Globus pallidus (tissue), 1 donor: ENCODE measurements at places on chromosomes 4 and X.

- DNase-seq, result no peak
Measured at GRCh38 chrX:914206-914605, 283.6 kb downstream of the SHOX start.

DNA sequence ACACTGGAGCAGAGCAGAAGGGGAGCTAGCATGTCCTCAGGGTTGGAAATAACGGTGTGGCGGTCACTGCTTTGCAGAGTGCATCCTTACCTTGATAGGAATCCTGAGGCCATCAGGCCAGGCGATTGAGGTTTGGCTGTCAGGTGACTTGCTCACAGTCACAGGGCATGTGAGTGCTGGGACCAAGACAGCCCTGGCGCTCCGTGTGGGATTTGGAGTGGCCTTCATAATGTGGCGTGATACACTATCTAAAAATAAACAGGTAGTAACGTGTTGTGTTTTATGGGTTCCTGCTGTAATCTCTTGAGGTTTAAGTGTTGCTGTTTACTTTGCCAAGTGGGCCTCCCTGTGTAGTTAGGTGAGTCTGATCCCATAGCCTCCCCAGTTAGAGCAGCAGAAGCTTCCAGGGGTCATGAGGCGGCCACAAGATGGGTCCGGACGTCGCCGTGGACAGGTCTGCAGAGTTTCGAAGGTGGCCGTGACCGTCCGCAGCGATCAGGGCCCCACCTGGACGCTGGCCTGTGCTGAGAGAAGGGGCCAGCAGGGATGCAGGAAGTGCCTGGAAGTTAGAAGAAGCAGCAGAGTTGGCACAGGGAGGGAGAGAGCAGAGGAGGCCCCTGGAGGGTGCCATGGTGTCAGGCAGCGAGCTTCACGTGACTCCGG, 27.7 kb downstream of the RGS12 start:
- DNase-seq, result no peak

- no peak for DNase-seq
Measured at GRCh38 chrX:56764975-56765791, 36.1 kb downstream of the NBDY start.

- no peak for DNase-seq
Measured at GRCh38 chr4:184292877-184293276, 75.2 kb upstream of the ENPP6 start.

- no peak for DNase-seq
Measured at GRCh38 chr4:3465698-3466671, 2.9 kb downstream of the DOK7 start.

- no peak for DNase-seq
Measured at GRCh38 chrX:134660627-134661026, 2.4 kb upstream of the PLAC1 start.

DNA sequence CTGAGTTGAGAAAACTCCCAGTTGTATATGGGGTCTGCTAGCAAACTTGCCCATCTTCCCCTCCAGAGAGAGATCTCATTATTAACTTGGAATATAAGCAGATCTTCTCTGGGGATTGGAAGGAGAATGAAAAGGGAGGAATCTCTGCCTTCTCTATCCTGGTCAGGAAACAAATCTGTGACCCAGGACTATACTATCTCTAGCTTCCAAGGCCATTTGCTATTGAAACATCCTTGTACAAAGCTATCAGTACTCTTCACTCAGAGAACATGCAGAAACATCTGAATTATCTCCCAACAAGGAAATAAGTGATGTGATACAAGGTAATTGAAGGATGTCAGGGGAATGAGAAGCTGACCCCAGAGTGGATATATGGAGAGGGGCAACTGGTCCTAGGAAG, 183.8 kb downstream of the FRMPD4 start:
- DNase-seq, result no peak

- no peak for DNase-seq
Measured at GRCh38 chrX:120504569-120504968, 35.5 kb upstream of the LAMP2 start.
